ENCODE measurements at places on chromosomes 5 and 9. TPM values are rescaled to one million over a fixed set of nuclear protein-coding genes. Genes with fewer than 3 reads are reported as not detected.

Gene PDZD2
- 1.6 TPM for total RNA-seq

Gene NOL6
- 41.6 TPM for total RNA-seq

Gene IFNA21
- not detected for total RNA-seq

Gene WDR41
- total RNA-seq, result 81.8 TPM

Gene HRH2
- total RNA-seq, result 0.26 TPM

Gene UAP1L1
- total RNA-seq, result 15.4 TPM

Gene ADCY2
- total RNA-seq, result not detected

Gene PCDHGB1
- total RNA-seq, result 0.59 TPM

Gene SAXO1
- under 0.01 TPM for total RNA-seq

Gene NUTM2G
- not detected for total RNA-seq

Gene PCDHA2
- total RNA-seq, result 0.07 TPM

DNA sequence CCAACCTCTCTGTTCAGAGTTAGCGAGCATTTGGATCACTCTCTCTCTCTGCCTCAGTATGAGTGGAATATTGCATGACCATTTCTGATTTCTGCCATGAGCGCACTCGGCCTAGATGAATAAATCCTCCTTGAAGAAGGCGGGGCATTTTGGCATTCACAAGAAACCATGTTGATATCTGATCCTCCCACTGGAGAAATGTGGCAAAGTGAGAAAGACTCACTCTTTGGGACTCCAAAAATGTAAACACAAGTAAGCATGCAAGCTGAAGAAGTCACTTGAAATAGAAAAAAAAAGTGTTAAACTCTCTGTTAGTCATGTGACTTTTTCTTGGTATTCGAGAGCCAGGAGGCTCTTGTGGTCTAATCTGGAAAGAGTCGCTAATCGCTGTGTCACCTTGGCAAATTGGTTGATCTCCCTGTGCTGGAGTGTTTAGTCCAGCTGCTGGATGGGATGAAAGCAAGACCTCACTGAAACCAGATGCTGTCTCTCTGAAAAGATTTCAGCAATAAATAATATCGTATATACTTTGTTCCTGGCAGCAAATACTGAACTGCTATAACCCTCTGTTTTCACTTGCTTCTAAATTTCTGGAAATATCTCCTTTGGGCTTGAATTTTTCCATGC, 95.5 kb downstream of the GHR start:
- DNase-seq, result no peak

DNA sequence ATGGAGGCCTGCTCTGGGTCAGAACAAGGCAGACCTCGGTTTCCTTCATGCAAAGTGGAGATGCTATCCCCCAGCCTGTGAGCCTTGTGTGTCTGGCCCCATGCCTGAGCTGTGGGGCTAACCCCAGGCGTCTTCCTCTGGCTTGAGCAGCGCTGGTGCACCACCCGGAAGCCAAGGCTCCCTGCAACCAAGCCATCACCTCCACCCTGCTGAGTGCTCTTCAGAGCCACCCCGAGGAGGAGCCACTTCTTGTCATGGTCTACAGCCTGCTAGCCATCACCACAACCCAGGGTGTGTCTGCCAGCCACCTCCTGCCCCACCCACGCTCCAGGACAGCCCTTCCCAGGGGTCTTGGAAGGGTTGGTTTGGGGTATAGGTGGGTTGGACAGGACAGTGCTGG, 16.2 kb downstream of the REXO4 start:
- DNase-seq, result no peak

DNA sequence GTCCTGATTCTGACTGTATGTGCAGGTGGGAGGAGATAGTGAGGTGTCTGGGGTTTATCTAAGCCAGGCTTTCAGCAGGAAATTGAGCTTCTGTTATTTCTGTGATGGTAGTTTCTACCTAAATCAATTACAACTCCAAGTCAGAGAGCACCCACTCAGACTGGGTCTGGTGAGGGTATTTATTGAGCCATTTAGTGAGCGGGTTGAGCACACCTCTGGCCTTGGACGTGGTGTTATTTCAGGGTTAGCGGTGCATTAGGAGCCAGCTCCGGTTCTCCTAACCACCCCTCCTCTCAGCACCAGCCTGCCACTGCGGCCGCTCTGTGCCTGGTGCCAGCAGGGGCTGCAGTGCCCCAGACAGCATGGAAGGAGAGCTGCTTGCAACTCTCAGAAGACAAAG, 238.9 kb downstream of the CACNA1B start:
- no peak for DNase-seq

- DNase-seq, result no peak
These were observed 15.1 kb downstream of the PRKACG start for GRCh38 chr9:68998812-68999211.

- no peak for DNase-seq
These were observed 575.7 kb upstream of the ACO1 start for GRCh38 chr9:31808766-31809165.

- no peak for DNase-seq
These were observed 33.2 kb upstream of the C5orf46 start for GRCh38 chr5:147939431-147940114.

DNA sequence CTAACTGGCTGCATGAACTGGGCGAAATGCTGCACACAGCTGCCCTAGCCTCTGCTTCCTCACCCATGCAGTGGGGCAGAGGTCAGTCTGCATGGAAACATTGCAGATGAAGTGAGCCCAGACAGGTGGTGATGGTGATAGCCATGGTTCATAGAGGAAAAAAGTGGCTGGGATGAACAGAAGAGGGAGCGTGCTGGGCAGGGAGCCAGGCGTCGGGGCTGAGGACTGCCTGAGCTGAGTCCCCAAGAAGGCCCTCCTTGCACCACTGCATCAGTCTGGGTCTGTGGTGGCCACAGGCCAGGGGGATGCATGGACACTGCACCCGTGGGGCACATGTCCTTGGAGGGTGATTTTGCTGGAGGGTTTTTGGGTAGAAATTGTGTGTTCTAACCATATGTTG, 80.5 kb downstream of the AMBP start:
- no peak for DNase-seq

DNA sequence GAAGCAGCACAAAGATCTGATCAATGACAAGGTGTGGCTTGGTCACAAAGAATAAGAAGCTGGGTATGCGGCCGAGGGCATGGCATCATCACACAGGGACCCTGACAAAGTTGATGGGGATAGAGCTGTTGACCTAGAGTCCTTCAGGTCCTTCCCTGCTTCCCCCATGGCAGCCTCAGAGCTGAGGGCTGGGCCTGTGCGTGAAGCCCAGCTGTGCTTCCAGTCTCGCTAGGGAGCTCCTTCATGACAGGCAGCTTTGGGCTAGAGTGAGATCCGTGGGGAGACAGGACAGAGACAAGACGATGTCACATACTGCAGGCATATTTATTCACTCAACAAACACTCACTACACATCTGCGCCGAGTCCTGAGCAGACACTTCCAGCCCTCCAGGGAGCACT, 56.4 kb upstream of the NEURL1B start:
- DNase-seq, result no peak

- no peak for DNase-seq
These were observed 12.5 kb downstream of the PTCH1 start for GRCh38 chr9:95504053-95504963.

GRCh38 chr5:115415143-115415491, 118.7 kb upstream of the CCDC112 start:
- peak; percentile 11 for DNase-seq

- no peak for DNase-seq
These were observed 10.4 kb downstream of the C9 start for GRCh38 chr5:39353717-39354399.

DNA sequence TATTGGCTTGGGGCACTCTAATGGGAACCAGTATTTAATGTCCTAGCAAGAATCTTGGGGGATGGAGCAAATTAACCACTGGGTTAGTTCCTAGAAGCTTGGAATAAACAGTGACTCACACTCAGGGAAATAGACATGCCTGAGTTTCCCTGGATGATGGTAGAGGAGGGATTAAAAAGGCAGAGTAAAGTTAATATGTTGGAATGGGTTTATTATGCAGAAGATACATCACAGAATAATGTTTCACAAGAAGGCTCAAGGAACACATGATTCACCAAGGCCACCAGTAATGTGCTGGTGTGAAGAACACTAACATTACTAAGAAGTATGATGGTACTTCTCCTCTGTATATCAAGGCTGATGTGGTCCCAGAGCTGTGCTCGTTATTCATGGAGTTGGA, 752.9 kb upstream of the SEMA6A start:
- DNase-seq, result no peak

DNA sequence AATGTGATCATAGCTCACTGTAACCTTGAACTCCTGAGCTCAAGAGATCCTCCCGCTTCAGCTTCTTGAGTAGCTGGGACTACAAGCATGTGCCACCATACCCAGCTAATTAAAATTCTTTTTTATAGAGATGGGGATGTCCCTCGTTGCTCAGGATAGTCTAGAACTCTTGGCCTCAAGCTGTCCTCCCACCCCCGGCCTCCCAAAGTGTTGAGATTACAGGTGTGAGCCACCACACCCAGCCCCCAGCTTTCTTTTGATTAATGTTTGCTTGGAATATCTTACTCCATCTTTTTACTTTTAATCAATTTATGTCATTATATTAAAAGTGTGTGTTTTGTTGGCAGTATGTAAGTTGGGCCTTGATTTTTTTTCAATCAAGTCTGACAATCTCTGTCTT, 59.4 kb upstream of the EXOC3 start:
- DNase-seq, result no peak

DNA sequence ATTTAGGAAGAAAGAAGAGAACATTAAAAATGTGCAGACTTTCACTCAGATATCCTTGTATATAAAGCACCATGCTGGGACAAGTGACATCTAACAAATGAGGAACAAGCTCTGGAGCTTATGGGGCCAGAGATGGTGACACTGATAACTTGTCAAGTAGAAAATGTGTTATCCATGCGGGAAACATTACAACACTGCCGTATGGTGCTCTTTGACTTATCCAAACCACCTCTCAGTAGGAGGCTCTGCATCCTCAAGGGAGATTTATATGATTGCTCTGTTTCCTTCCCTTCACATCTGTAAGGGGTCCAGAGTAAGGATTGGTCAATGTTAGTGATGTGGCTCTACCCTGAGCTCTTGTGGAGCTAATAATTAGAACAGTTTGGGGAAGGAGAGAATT, 23.5 kb downstream of the KCTD16 start:
- no peak for DNase-seq

- DNase-seq, result no peak
These were observed 213.6 kb downstream of the AGTPBP1 start for GRCh38 chr9:85528142-85528541.

DNA sequence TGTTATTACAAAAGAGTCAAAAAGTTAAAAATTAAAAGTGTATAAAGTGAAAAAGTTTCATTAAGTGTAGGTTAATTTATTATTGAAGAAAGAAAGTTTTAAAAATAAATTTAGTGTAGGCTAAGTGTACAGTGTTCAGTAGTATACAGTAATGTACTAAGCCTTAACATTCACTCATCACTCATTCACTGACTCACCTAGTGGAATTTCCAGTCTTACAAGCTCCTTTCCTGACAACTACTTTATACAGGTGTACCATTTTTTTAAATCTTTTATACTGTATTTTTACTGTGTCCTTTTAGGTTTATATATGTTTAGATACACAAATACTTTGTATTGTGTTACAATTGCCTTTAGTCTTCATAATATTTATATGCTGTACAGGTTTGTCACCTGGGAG, 530.2 kb upstream of the FAM174A start:
- no peak for DNase-seq

GRCh38 chr5:181259974-181260719, 796 bp downstream of the TRIM52 start:
- no peak for DNase-seq

DNA sequence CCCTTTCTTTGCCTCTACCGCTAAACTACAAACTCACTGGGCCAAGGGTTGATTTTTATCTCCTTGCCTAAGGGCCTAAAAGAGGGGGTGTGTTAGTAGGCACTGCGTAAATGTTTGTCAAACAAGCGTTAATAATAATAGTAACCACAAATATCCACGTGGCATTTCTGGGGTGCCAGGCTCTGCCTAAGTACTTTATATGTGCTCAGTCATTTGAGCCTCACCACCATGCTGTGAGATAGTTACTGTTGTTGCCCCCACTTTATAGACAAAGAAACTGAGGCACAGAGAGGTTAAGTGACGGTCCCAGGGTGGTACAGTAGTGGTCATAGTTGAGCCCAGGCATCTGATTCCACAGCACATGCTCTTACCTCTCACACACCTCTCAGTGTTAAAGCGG, 52.4 kb downstream of the ERGIC1 start:
- no peak for DNase-seq

GRCh38 chr9:14907360-14907685, 2.9 kb downstream of the FREM1 start:
- no peak for DNase-seq

GRCh38 chr9:113928269-113928668, 52.2 kb downstream of the ZNF618 start:
- no peak for DNase-seq

- no peak for DNase-seq
These were observed 56.3 kb downstream of the DAB2IP start for GRCh38 chr9:121707477-121708424.

DNA sequence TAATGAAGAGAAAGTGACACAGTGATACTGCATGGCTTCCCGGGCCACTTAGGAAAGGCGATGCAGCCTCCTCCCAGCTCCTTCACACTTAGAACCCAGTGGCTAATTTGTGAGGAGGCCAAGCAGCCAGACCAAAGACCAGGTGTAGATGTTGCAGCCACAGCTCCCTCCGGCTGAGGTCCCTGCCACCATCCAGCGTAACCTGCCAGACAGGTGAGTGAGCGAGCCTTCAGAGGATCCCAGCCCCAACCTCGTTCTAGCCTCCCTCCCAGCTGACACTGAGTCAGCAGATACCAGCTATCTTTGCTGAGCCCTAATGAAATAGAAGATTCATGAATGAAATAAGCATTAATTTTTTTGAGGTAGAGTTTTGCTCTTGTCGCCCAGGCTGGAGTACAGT, 59.7 kb downstream of the COL23A1 start:
- no peak for DNase-seq

GRCh38 chr9:136882109-136882946, 4.0 kb upstream of the TRAF2 start:
- DNase-seq, result peak; percentile 35

GRCh38 chr9:5632540-5632939, 3.6 kb downstream of the RIC1 start:
- no peak for DNase-seq

DNA sequence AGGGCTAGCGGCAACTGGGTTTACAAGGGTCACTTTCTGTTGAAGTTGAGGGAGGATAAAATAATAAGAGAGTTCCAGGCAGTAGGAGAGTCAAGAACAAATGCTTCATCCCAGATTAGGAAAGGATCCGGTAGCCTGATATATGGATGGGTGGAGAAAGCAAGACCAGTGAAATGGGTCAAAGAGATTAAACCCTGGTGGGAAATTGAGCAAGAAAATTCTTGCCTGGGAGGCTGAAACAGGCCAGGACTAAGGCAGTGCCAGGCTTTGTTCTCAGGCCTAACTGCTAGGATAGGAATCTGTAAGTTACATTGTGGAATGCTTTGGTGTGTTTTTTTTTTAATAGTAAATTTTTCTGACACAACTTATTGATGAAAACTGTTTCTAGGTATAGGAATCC, 257.4 kb upstream of the RFX3 start:
- DNase-seq, result no peak

- no peak for DNase-seq
These were observed 57.8 kb downstream of the BARX1 start for GRCh38 chr9:93897075-93897970.

- DNase-seq, result no peak
These were observed 39.3 kb downstream of the GLRA1 start for GRCh38 chr5:151885138-151885908.

Data from pulmonary artery endothelial cell (primary cell).